ENCODE measurements at places on chromosomes 4 and X. TPM values are rescaled to one million over a fixed set of nuclear protein-coding genes. Genes with fewer than 3 reads are reported as not detected.

Gene MTNR1A
- total RNA-seq, result not detected

Gene TBC1D14
- 48.5 TPM for total RNA-seq

Gene MAGIX
- 12.4 TPM for total RNA-seq

Gene ACE2
- total RNA-seq, result 2.2 TPM

Gene PDE6B
- total RNA-seq, result 10.2 TPM

Gene TRIM61
- total RNA-seq, result 0.44 TPM

Gene DDIT4L
- total RNA-seq, result 1.6 TPM

Gene F9
- not detected for total RNA-seq
